ENCODE measurements at places on chromosomes 2 and 18. TPM values are rescaled to one million over a fixed set of nuclear protein-coding genes. Genes with fewer than 3 reads are reported as not detected.

DNA sequence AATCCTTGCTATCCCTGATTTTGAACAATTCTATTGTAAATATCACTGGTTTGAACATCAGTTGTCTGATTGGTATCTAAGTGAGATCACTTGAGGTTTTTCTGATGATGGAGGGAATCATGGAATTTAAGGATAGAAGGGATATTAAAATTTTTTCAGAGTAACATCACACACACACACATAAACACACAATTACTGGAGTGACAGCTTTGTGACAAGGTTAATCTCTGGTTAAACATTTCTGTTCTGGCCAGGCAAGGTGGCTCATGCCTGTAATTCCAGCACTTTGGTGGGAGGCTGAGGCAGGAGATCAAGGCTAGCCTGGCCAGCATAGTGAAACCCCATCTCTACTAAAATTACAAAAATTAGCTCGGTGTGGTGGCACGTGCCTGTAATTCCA lies 85.3 kb downstream of the SOCS6 start:
- no peak for DNase-seq

DNA sequence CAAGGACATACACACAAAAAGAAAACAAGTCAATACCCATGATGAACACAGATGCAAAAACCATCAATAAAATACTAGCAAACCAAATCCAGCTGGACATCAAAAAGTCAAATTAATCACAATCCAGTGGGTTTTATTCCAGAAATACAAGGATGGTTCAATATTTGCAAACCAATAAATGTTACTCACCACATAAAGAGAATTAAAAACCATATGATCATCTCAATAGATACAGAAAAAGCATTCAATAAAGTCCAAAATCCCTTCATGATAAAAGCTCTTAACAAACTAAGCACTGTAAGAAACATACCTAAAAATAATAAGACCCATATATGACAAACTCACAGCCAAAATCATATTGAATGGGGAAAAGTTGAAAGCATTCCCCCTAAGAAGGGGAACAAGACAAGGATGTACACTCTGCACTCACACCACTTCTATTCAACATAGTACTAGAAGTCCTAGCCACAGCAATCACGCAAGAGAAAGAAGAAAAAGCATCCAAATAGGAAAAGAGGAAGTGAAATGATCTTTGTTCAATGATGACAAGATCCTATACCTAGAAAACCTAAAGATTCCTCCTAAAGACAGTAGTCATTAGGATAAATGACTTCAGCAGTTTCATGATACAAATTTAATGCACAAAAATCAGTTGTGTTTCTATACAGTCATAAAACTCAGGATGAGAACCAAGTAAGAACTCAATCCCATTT lies 62.6 kb downstream of the TRAPPC8 start:
- no peak for DNase-seq

DNA sequence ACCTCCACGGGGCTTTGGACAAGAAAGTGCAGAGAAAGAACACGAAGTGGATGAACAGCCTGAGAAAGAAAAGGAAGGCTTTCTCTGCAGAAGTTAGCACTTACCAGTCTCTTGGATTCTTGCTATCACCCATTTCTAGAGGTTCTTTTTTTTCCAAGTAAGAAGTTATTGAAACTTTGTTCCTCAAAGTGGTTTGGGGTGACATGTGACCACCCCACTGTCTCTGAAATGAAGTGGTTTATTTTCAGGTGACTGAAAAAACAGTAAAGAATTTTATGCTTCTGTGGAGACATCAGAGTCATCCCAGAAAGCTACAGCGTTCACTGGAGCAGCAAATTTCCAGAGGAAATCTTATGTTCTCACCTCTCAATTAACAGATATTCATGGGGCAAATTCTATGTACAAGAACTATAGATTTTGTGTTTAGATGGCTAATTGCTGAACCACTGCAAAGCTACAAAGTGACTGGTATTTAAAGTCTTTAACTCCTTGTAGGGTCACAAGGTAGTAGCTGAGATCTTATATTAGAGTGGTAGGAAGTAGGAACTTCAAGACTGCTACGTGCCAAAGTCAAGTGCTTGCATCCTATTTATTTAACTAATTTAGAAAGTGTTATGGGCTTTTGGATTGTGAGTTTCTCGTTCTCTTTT lies 267.5 kb downstream of the TGIF1 start:
- DNase-seq, result no peak

- DNase-seq, result no peak
These were observed 71.1 kb downstream of the ZDBF2 start for GRCh38 chr2:206345606-206346005.

GRCh38 chr2:137379186-137379585 lies 585.1 kb upstream of the HNMT start:
- no peak for DNase-seq

DNA sequence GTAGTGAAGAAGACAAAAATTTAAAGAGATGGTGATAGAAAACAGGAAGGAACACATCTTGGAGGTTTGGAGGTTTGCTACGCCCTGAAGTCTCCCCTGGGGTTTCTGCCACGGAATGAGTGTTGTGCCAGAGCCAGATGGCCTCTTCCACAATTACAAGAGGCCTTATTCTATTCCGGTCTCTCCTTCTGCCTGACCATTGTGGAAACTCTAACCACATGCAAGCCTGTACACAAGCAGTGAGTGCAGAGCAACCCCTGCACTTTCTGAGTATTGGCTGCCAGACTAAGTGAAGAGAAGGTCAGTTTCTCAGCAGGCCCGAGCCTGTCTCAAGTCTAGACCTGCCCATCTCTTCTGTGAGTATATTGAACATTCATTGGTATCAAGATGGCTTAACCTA lies 22.7 kb upstream of the MYO1B start:
- no peak for DNase-seq

DNA sequence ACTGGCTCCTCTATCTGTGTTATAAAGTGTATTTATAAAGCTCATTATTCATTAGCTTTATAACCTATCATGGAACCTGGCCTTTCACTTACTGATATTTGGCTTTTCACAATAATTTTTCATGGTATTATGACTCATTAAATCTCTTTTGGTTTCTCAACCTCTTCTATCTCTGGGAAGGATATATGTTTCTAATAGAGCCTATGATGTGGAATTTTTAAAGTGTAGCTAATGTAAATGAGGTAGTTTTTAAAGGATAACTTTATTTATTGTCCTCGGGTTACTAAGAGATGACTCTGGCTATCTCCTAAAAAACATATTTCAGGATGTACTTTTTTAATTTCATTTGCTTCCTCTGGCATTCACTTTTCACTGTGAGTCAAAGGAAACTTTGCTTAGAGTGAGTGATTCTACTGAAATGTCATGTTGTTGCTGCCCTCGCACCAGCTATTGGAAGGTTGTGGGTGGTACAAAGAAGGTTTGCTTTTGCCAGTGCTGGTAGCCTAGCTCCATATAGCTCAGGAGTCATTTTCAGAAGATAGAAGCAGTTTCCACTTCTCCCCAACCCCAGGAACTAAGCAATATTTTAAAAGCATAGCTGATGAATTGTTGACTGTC lies 85.2 kb upstream of the RPE start:
- DNase-seq, result no peak

DNA sequence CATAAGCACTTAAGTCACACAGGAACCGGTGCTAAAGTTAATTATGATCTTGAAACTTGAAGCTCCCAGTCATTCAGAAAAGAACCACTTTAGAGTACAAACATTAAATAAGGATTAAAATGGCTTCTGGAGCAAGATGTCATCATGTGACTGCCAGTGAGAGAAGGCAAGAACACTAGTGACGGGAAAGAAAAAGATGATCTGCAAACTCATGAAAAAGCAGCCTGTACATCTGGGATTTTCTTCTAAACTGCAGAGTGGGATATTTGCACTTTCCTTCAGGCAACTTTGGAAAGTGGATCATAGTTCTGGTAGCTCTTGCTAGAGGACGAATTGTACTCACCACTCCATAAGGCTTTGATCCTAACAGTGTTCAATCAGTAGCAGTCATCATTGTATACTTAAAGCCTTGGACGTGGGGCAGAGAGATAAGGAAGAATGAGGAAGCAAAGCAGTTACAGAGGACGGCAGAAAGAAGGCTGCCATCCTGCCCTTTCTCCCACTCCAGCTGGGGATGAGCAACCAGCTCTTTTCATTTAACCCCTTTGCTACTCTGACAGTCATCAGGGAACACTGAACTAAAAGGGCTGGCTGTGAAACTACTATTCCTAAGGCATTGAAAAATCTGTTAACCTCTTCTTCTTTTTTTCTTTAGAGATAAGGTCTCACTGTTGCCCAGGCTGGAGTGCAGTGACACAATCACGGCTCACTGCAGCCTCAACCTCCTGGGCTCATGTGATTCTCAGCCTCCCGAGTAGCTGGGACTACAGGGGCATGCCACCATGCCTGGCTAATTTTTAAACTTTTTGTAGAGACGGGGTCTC lies 18.1 kb downstream of the ABHD3 start:
- DNase-seq, result no peak

Gene PLCD4
- 1.9 TPM for total RNA-seq

Gene MBOAT2
- 16.1 TPM for total RNA-seq

Gene RAX
- not detected for total RNA-seq

- no peak for DNase-seq
These were observed 179.7 kb downstream of the ANKRD30B start for GRCh38 chr18:14927701-14928100.

- DNase-seq, result peak; percentile 85
These were observed 79.7 kb upstream of the IGFBP5 start for GRCh38 chr2:216775043-216775453.

DNA sequence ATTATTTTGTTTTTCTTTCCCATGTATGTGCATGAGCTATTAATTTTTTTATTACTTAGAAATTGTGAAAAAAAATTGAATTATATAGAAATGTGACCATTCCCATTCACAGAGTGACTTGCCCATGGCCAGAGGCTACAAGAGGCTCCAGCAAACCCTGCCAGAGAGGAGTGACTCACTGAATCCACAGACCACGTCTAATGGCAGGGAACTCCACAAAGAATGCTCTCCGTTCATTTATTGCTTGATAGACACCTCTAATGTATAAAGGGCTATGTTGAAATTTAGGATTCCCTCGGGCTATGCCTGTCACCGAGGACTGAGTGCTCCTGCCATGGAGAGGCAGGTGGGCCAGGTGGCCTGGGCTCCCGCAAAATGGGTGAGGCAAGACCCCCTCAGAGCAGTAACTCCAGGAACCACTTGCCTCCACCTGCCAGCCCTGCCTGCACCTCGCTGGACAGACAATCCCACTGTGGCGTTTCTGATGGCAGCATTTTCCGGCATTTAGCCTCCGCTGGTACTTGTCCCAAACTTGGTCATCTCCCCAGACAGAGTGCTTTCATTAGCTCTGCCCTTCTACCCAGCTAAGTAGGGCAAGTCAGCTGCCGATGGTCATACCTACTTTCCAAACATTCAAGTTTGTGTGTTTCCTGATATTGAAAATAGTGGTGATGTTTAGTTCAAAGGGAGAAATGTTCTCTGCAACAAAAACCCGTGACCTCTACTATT lies 200.3 kb downstream of the PRKCE start:
- DNase-seq, result no peak

GRCh38 chr2:47452761-47453160 lies 49.8 kb downstream of the MSH2 start:
- DNase-seq, result no peak

Gene SNORC
- total RNA-seq, result 0.79 TPM

Gene LIMS2
- 210 TPM for total RNA-seq

GRCh38 chr2:24238158-24238557 lies 63.3 kb downstream of the FAM228A start:
- DNase-seq, result no peak

Gene GKN2
- total RNA-seq, result not detected

Data from posterior vena cava (tissue), 2 donors.